ENCODE measurements at places on chromosomes 4 and X. TPM values are rescaled to one million over a fixed set of nuclear protein-coding genes. Genes with fewer than 3 reads are reported as not detected.

The STK32B gene
- total RNA-seq = not detected

The FGF5 gene
- total RNA-seq = not detected

GRCh38 chr4:176259330-176260090 is 9.5 kb downstream of the ASB5 start:
- no peak overlapping the region for H3K27ac ChIP-seq
- H3K4me1 ChIP-seq = no peaks in the 10 kb centered on the region
- H3K36me3 ChIP-seq = no peaks in the 10 kb centered on the region
- no peaks in the 10 kb centered on the region for H3K27me3 ChIP-seq

DNA sequence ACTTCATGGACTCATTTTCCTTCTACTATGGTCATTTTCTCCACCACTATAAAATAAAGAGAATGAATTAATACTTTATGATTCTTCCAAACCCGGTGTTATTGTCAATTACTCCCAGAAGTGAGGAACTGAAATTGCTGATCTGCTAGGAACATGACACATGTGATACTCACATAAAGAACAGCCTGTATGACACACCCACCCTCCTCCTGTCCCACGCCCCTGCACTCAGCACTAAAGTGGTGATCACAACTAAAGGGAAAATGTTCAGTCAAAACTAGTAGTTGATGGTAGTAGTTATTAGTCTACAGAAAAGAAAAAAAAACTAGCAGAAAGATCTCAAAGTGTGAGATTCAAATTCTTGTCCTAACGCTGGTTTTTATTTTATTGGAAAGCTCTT is 1508.3 kb downstream of the RAPGEF2 start:
- no peak overlapping the region for H3K4me3 ChIP-seq
- DNase-seq = no peak
- H3K27me3 ChIP-seq = no peaks in the 10 kb centered on the region
- H3K36me3 ChIP-seq = no peaks in the 10 kb centered on the region
- H3K27ac ChIP-seq = no peak overlapping the region
- H3K4me1 ChIP-seq = no peaks in the 10 kb centered on the region

DNA sequence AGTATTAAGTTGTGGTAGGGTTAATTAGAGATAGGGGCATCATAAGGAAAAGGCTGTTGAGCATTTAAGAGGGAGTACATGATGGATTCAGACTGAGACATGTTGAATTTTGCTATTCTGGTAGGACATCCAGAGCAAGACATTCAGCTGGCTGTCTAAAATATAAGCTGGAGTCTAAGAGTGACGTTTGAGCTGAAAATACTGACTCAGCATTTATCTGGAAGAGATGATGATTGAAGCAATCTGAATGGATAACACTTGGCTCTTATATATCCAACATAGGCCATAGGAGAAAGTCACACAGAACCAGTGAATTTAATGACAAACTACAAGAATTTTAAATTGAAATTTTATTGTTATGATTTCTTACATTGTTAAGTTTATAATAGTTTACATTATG is 114.3 kb downstream of the CENPC start:
- no peaks in the 10 kb centered on the region for H3K27me3 ChIP-seq
- H3K4me1 ChIP-seq = no peaks in the 10 kb centered on the region
- H3K27ac ChIP-seq = no peak overlapping the region
- H3K36me3 ChIP-seq = peaks cover 33% of the 10 kb centered on the region
- no peak for DNase-seq
- H3K4me3 ChIP-seq = no peak overlapping the region

GRCh38 chr4:93879919-93880318 is 51.4 kb downstream of the ATOH1 start:
- no peaks in the 10 kb centered on the region for H3K4me1 ChIP-seq
- no peaks in the 10 kb centered on the region for H3K36me3 ChIP-seq
- no peak overlapping the region for H3K4me3 ChIP-seq
- H3K27ac ChIP-seq = no peak overlapping the region

GRCh38 chrX:55107911-55108310 is 19.1 kb downstream of the PAGE2 start:
- no peak overlapping the region for H3K4me3 ChIP-seq
- H3K27ac ChIP-seq = no peak overlapping the region
- H3K27me3 ChIP-seq = no peaks in the 10 kb centered on the region

DNA sequence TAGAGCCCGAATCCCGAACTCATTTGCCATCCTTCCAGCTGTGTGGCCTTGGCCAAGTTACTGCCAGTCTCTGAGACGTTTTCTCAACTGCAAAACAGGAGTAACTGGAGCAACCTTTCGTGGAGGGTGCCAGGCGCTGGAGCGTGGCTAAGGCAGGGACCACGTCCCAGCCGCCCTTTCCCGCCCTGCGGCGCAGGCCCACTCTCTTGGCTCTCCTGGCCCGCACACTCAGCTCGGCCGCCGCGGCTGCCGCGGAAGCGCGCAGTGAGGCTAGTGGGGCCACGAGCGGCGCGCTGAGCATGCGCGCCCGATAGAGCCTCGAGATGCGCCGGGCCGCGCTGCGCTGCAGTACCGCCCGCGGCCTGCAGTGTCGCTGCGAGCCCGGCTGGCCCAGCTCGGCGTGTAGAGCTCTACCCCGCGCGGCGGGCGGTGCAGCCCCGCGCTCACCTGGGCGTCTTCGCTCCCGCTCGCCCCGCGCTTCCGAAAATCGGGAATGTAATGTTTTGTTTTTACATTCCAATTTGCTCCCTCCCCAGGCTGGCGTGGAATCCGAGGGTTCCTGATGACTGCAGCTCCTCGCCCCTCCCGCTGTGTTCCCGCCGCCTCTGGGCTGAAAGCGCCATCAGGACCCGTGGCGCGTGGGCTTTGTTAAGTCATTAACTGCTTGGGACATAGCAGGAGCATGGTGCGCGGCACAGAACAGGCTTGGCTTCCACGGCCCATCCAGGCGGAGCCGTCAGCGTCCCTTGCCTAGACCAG is 4.0 kb upstream of the ZNF518B start:
- H3K36me3 ChIP-seq = peaks cover 4% of the 10 kb centered on the region
- H3K27me3 ChIP-seq = peaks cover 33% of the 10 kb centered on the region
- DNase-seq = peak; percentile 78
- no peak overlapping the region for H3K27ac ChIP-seq

DNA sequence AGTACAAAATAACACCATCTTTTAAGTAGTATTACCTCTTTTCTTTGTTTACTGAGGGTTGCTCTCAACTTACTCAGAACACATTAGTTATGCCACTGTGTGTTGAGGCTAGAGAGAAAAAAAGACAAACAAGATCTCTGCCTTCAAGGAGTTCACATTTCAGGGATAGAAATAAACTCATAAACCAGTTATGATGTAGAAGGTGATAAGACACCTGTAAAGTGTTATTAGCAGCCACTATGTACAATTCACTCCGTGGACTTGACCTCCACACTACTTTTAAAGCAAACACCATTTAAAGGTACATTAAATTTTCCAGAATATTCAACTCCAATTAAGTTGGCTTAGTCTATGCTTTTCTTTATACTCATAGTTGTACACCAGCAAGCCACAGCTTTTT is 278.0 kb downstream of the PDGFC start:
- H3K27me3 ChIP-seq = no peaks in the 10 kb centered on the region
- H3K36me3 ChIP-seq = no peaks in the 10 kb centered on the region
- no peaks in the 10 kb centered on the region for H3K4me1 ChIP-seq
- H3K4me3 ChIP-seq = no peak overlapping the region

All from activated CD4-positive, alpha-beta memory T cell treated with anti-CD3 and anti-CD28 coated beads for 36 hours (primary cell).